HEK293T (cell line): ENCODE measurements at places on chromosomes 6 and 20.

- DNase-seq = peak; percentile 17
Measured at GRCh38 chr6:15642276-15642675, 20.6 kb downstream of the DTNBP1 start.

- no peak for DNase-seq
Measured at GRCh38 chr6:61887423-61887822, 398.6 kb downstream of the KHDRBS2 start.

DNA sequence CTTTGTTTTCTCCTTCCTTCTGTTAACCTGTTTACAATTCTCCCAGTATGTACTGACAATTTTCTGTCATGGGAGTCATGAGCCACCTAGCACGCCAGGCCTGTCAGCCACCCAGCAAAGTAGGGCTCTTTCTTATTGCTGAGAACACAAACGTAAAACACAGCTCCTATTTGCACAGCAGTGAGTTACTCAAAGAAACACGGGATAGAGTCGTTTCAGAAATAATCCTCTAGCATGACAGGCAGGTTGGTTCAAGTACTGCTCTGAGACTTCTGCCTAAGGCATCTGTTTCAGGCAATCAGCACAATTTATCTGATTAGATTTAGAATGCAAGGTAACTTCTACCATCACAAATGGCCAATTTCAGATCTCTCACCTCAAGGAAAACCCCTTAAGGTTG is 88.8 kb downstream of the CD24 start:
- no peak for DNase-seq

DNA sequence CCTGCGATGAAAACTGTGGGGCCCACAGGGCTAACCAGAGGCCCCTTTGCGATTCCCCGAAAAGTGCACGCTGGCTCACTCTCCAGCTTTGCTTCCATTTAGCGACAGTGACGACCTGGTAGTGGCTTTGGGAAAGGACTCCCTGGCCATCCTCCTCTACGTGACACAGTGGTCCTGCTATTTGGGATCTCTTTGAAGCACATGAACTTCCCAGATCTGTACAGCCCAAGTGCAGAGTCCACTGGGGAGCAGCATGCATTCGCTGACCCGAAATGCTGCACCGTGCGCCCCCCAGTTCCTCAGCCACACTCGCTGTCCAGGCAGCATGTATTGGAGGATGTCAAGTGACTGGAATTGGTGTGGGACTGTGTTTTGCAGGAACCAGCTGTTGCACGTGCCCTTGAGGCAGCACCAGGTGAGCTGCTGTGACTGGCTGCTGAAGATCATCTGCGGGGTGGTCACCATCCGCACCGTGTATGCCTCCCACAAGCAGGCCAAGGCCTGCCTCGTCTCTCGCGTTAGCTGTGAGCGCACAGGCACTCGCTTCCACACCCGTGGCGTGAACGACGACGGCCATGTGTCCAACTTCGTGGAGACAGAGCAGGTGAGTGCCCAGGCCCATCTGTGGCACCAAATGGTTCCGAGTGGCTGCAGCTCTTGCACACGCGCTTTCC is 51.6 kb downstream of the SYNJ2 start:
- DNase-seq = no peak

- DNase-seq = no peak
Measured at GRCh38 chr6:150139533-150139932, 3.3 kb upstream of the PPP1R14C start.

DNA sequence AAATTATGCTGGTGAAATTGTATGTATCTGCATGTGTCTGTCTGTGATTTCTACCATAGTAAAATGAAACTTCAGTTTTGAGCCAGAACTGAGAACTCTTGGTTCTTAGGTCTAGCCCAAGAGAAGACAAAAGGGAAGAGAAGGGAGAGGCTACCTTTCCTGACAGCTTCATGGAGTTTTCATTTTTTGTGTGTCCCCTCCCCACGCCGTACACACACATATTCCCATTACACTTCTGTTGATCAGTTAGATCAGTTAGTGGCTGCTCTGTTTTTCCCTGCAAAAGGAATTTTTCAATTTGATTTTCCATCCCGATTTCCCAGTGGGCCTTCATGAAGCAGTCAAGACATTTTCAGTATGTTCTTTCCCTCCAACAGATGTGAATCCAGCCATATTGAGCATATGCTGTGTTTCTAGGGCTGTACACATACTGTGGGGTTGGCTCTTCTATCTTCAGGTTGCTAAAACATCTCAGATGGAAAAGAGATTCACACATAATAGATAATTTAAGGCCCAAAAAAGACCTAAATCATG is 52.5 kb downstream of the HIVEP1 start:
- DNase-seq = no peak

DNA sequence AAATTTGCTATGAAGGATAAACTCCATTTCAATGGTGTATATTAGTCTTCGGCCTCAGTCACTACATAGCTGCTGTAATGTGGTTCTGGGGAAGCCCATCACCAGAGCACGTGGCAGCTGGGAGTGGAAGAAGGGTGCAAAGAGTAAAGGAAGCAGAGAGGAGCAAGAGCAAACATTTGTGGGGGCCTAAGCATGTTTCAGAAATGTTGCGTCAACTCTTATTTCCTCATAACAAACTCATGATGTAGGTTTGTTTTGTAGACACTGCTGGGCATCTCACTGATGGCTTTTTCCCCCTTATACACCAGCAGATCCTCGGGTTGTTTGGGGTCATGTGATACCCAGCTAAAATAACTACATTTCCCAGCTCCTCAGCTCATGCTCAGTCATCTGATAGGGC is 37.3 kb downstream of the DOK5 start:
- no peak for DNase-seq

DNA sequence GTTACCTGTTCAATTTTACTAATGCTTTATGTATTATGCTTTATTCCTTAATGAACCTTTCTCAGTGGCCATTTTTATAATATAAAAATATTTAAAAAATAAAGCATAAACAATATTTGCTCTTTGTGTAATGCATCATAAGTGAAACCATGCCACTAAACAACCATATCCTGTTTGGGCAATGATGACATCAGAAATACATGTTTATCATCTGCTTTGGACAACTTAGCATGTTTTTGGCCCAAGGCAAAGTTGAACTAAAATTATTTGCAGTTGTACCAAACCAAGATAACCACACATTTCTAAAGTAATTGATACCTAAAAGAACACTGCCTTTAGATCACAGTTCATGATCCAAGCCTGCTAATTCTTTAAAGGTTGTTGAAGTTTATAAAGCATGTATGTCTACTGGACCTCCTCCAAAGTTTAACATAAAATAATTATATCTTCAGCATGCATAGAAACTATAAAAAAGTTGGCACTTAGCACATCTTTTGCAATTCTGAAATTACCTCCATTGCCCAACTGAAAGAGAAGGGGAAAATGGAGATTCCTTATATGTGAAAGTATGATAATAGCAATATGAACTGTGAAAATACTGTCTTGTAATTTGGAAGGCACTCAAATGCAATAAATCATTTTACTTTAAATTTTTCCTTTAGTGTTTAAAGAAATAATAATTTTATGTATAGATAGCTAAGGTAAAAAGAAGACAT is 325.6 kb upstream of the RUNX2 start:
- DNase-seq = no peak

GRCh38 chr6:138484018-138484731 is 15.1 kb downstream of the NHSL1 start:
- no peak for DNase-seq

DNA sequence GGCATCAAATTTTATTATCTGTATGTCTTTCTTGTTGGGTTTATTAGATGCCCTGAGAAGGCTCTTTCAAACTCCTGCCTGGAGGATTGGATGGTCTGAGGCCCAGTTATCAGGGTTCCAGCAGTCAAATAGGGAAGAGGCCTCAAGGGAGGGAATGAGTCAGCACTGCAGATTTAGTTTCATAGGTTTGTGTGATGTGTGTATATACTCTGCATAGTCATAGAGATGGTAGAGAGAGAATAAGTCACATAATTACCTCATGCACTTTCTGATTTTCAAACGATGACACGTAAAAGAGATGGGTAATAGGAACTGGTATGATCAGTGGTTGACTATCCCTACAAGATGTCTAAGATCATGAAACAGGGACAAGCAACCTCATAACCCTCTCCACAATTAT is 82.1 kb downstream of the ADAT2 start:
- no peak for DNase-seq

GRCh38 chr6:30614044-30614842 is 2.8 kb downstream of the PPP1R10 start:
- DNase-seq = no peak

DNA sequence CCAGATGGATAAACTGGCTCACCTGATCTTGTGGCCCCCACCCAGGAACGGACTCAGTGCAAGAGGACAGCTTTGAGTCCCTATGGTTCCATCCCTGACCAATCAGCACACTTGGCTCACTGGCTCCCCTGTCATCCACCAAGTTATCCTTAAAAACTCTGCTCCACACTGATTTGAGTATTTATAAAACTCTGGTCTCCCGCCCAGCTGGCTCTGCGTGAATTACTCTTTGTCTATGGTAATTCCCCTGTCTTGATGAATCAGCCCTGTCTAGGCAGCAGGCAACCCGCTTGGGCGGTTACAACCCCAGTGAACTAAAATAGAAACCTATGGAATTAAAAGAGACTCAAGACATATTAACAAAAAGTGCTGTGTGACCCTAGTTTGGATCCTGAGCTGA is 38.1 kb upstream of the CD83 start:
- DNase-seq = no peak

DNA sequence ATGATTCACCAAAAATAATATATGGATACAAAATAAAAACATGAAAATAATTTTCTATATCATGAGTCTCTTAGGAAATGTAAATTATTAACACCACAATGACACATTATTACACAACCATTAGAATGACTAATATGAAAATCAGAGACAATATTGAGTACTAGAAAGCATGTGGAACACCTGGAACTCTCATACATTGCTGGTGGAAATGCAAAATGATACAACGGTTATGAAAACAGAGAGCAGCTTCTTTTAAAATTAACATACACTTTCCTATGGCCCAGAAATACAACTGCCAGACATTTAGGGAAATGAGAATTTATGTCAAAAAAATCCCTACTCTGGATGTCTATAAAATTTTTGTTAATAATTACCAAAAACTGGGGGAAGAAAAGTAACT is 853.3 kb upstream of the MAN1A1 start:
- no peak for DNase-seq
